ENCODE measurements at places on chromosomes 1 and 21. TPM values are rescaled to one million over a fixed set of nuclear protein-coding genes. Genes with fewer than 3 reads are reported as not detected.

GRCh38 chr1:78730054-78730453, 80.4 kb downstream of the IFI44 start:
- DNase-seq, result no peak

DNA sequence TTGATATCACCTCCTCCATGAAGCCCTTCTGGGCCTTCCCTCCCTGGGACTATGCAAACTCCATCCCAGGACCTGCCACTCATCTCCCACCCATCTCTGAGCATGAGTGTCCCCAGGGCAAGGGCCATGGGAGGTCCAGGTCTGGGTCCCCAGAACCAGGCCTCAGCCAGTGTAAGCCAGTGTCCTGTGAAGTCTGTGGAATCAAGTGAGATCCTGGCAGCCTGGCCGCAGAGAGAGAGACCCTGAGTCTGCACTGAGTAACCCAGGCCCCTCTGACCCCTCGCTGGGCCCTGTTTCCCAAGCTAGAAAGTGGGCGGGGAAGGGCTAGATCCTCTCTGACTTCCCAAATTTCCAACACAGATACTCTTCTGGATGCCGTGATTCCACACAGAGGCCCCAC, 132.7 kb downstream of the DMRTB1 start:
- no peak for DNase-seq

DNA sequence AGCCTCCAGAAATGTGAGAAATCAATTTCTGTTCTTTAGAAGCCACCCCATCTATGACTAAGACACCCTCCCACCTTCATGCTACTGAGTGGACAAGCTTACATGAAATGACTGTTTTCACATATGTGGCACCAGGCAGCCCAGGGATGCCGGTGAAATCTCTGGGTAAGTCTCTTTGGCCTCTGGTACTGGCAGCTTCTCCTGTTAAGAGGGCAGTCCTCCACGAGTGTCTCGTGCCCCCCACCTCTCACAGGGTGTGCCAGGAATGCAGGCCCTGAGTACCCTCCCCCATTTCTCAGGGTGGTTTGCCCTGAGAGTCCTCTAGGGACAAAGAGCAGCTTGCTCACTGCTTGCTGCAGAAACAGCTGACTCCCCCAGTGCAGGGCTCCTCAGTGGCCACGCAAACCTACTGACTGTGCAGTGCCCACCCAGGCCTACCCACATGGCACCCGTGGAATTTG, 3.2 kb upstream of the PRXL2B start:
- no peak for DNase-seq

GRCh38 chr21:34540206-34540605, 28.2 kb upstream of the KCNE1 start:
- no peak for DNase-seq

GRCh38 chr21:42403611-42404231, at the start of gene UBASH3A:
Gene UBASH3A, plus strand, starts transcription at chr21:42403902. Its CDS starts 44 bp downstream, at chr21:42403946.
- no peak for DNase-seq

DNA sequence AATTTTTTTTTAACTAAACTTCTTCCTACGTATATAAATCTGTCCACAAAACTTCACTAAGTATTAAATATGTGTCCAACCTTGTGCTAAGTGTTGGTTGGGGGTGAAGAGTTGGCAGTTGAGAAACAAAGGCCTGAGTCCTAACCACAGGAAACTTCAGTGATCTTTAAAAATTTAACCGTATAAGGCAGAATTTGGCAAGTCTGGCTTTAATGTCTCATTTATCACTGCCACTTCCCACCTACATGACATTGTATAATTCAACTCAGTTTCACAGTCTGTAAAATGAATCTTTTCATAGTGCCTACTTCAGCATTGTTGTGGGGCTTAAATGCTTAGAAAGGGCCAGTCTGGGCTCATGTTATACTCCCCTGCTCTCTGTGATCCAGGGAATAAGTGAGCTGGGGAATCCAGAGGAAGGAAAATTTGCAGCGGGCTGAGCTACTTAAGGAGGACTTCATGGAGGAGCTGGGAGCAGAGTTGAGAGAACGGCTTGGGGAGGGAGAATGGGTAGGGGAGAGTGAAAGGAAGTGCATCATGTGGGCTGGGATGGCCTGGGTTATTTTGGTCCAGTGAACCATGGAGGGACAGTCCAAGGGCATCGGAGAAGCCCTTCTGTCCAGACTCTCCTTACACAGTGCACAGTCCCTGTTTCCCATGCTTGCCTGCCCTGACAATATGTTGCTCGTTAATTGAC, 14.5 kb downstream of the IFNAR2 start:
- no peak for DNase-seq

DNA sequence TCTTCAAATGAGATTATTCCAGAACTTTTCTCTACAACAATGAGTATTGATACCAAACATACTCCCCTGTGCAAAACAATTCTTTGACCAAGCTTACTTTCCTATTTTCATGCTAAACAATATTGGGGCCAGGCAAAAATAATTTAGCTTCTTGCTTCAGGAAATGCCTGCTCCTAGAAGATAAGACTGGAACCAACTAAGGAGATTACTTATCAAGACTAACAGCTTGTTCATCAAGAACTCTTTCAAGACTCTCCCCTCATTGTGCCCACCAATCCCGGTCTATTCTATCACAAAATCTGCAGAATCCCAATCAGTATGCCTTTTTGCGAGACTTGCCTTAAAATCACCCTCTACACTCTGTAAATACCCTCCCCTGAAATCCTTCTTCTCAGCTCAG, 536.6 kb downstream of the RWDD3 start:
- DNase-seq, result no peak

GRCh38 chr1:234484218-234484617, 5.2 kb upstream of the TARBP1 start:
- no peak for DNase-seq

DNA sequence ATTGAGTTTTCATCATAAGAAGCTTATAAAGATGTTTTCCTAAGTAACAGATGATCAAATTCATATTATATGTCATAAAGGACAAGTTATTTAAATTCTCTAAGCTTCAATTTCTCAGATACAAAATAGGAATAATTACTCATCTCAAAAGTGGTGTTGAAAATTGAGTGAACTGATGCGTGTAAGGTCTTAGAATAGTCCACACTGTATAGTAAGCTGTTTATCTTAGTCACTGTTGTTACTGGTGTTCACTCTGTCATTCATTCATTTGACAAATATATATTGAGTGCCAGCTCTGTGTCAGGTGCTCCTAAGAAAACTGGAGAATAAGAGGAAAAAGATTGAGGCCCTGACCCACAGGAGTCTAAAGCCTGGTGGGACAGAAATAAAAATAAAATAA, 186.3 kb upstream of the BRINP3 start:
- no peak for DNase-seq

Gene SPRR2B
- not detected for total RNA-seq

Gene HLCS
- 32.1 TPM for total RNA-seq

Gene SMPDL3B
- total RNA-seq, result 2.7 TPM

Gene GSTM5
- not detected for total RNA-seq

Gene SMCP
- not detected for total RNA-seq

Data from bronchial epithelial cell (primary cell).